Brain (organoid and tissue), 16 donors: ENCODE measurements at places on chromosomes 5 and 9.

DNA sequence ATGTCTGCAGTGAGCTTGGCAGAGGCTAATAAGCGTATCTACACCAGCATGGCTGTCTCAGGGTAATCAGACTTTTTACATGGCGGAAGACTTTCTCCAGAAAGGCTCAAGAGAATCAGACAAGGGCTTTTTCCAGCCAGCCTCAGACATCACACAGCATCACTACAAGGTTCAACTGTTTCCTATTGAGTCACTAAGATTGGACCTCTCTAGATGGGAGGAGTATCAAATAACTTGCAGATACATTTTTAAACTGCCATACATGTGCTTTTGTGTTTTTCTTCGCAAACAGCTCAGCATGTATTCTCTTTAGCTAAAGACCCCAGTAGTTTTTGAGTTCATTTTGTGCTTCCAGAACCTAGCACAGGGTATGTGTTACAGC is 22.9 kb upstream of the PIK3R1 start:
- DNase-seq: no peak

GRCh38 chr9:91858213-91859030 is 91.6 kb downstream of the ROR2 start:
- no peak for DNase-seq

GRCh38 chr5:14706615-14707021 is 42.1 kb downstream of the OTULIN start:
- DNase-seq: no peak

GRCh38 chr5:143111799-143112198 is 291.7 kb downstream of the NR3C1 start:
- DNase-seq: no peak

- DNase-seq: no peak
Observed at GRCh38 chr5:149151717-149152116, 10.4 kb downstream of the ABLIM3 start.

GRCh38 chr9:75855509-75855908 is 35.0 kb upstream of the PCSK5 start:
- peak; percentile 46 for DNase-seq

DNA sequence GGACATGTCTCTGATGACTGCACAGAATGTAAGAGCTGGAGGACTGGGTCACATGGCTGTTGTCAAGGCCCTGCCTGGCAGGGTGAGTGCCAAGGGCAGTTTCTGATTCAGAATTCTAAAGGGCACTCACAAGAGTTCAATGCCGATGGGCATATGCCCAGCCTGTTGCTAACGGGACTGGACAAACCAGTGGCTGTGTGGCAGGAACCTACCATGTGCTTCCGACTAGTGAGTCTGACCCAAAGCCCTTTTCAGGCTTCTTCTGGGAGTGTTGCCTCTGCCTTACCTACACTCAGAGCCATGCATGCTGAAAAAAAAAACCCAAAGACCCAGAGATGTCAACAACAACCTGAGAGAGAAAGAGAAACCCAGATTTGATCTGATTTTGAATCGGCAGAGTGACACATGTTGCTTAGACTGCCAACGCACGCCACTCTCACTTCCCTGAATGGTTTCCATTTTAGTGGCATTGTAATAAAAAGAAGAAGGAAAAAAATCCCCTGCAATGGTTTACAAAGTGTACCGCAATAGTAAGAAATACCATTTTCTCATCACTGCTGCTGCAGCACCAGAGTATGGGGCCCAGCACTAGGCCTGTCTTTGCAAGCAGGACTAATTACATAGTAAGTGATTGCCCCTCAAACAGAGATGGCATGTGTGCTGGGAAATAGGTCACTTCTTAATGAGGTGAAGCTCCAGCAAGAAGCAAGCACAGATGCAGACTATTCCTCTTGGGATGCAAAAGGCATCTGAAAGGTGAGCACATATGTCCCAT is 194.3 kb downstream of the PALM2AKAP2 start:
- DNase-seq: peak; percentile 5

DNA sequence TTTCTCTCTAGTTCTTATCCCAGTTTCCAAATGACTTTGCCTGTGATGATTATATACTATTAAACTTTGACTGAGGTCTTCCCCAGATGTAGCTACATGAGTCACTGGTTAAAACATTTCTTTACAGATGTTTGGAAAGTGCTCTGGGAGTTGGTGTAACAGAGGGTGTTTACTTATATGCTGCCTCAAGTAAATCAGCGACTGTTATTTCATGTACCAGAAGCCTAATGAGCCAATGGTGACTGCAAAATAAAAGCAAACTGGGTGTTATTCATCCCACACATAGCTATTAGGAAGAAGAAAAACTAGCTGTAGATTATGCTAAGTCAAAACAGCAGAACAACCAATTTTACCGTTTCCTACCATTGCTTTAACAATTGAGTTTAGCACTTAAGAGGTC is 929.7 kb upstream of the SEMA6A start:
- no peak for DNase-seq

- DNase-seq: no peak
Observed at GRCh38 chr9:130736834-130737233, 43.3 kb downstream of the EXOSC2 start.

DNA sequence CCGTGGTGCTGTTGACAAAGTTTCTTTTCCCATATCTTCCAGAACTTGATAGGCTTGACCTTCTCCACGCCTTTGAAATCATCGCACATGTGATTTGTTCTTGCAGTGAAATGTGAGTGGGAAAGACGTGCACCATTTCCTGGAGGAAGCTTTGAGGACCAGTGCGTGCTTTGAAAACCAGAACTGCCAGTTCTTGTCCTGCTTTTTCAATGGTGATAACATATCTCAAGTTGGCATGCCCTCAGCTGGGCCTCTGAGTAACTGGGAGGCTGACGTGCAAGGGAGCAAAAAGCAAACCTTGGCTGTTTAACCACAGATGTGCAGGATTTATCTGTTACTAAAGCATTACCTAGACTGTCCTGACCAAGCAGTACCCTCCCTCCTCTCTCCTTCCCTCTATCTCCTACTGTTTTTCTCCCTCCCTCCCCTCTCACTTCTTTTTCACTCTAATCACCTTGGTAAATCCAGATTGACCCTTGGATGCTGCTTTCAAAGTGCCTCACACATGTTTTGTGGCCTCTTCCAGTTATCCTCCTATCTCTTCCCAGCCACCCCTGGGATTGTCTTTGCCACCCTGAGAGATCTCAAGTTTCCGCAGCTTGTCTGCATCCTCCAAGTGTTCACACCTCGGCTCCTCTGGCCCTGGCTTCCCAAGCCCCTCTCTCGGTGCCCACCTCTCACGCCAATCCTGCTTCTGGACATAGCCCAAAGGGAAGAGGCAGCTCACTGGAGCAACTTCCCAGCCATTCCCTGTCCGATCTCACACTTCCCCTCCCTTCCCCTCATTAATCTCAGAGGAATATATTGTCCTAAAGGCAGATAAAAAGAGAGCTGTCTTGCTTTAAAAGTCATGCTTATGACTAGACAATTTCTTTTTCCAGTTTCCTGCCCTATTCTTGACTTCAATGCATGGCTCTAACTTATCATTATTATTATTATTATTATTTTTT is 198.3 kb downstream of the ERCC6L2 start:
- no peak for DNase-seq

- no peak for DNase-seq
Observed at GRCh38 chr9:137077758-137078693, 709 bp downstream of the UAP1L1 start.

DNA sequence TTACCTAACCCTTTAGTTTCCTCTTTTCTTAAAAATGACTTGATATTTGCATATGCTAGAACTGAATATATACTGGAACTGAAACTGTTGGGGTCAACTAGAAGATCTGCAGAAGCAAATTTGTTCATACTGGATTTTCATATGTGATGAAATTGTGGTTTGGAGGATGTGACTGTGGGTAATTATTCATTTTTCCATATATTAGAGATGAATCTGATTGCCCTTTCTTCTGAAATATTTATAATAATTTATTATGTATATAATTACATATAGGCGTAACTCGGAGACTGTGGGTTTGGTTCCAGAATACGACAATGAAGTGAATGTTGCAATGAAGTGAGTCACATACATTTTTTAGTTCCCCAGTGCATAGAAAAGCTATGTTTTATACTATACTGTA is 149.1 kb downstream of the ATP10B start:
- DNase-seq: no peak
